Activated naive CD4-positive, alpha-beta T cell (primary cell): ENCODE measurements at places on chromosomes 12 and 14.

DNA sequence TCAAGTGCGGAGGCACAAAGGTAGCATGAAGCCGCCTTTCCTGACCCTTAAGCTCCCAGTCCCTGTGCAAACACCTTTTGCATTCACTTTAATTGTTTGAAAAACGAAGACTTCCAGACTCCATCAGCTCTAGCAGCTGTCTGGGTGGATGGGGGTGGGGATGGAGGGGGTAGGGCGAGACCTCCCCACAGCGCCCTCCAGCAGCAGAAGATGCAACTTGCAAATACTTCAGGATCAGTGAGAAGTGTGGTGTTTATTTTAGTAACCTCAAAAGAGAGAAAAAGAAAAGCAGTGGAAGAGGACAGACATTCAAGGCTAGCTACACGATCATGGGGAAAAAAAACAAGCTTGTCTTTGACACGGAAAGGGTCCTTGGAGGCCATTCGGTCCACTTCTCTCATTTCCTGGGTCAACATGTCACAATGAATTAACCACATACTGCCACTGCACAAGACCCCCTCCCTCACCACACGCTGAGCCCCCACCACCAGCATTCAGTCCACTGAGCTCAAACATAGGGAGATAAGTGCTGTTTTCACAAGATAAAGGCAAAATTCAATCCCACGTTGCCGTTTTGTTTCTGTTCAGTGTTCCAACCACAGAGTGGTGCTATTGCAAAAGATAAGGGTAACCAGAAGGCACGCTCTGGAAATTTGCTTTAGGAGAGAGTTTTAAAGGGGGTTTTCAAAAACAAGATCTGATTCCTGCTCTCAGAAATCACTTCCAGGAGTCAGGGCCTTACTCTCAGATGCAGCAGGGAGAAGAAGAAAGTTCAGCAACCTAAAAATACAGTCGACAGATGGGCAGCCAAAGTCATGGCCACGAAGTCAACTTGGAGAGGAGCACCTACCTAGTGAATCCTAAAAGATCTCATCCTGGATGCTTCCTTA is 3.3 kb upstream of the NTF3 start:
- no peak for DNase-seq

GRCh38 chr14:44099743-44100488 is 407.2 kb downstream of the FSCB start:
- DNase-seq = no peak

- no peak for DNase-seq
Observed at GRCh38 chr12:108930155-108930554, 50.3 kb downstream of the DAO start.

DNA sequence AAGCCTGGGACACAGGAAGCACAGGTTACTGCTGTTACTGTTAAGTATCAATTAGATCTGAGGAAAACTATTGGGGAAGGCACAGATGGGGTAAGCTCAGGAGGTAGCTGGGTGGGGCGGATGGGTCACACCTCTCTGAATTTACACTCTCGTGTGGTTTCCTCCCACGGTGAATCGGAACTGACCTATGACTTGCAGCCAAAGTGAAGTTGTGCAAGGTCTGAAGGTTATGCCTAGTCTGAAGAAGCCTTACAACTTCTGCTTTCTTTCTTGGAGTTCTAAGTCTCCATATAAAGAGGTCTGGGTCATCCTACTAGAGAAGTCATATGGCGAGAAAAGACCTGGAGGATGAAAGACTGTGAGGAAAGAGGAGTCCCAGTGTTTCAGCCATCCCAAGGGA is 25.6 kb upstream of the GPATCH2L start:
- no peak for DNase-seq

DNA sequence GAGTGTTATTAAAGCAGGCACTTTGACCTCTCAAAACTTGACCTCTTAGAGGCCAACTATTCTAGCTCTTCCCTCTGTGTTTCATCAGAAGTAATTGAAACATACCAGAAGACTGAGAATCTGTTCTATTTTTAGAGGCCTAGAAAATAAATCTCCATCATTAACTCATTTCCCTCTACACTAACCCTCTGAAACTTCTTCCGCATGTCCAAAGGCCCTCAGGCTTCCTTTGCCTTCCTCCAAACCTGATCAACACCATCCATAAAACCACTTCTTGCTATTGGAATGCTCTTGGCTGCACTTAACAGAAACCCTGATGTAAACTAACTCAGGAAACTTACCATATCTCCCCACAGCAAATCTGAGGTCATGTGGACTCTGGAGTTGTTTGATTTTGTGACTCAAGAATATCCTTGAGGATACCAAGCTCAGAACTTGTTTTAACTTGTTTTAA is 196.4 kb downstream of the RPAP3 start:
- no peak for DNase-seq

DNA sequence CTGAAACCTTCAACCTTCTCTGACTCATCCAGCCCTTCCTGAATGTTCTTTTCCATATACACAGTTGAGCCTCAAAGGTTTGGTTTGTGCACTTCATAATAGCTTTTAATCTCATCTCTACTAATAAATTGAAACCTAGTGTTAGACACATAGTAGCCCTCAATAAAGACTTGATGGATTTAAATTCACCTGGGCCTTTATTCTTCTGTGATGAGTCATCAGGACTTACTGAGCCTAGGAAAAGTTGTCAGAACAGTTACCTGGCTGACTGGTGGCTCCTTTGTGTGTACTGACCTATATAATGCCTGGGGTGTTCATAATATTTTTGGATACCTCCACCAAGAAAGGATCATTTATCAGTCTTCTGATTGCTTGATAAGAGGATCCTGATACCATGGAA is 86.4 kb upstream of the NTF3 start:
- no peak for DNase-seq

DNA sequence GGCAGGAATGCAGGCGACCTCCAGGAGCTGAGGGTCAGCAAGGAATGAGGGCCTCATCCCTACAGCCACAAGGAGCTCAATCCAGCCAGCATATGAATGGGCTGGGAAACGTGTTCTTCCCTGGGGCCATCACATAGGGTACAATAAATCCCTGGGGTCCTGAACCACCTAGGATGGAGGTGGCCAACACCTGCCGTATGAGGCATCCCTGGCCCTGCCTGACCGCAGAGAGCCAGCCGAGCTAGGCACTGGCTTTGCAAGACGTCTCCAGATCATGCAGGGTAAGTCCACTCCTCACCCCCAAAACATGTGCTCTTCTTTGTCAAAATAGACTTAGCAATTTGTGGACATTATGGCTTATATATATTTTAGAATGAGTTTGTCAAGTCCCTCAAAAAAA is 303.7 kb upstream of the DIO3 start:
- no peak for DNase-seq

GRCh38 chr14:105486974-105487448 is 325 bp downstream of the CRIP1 start:
- no peak for DNase-seq

DNA sequence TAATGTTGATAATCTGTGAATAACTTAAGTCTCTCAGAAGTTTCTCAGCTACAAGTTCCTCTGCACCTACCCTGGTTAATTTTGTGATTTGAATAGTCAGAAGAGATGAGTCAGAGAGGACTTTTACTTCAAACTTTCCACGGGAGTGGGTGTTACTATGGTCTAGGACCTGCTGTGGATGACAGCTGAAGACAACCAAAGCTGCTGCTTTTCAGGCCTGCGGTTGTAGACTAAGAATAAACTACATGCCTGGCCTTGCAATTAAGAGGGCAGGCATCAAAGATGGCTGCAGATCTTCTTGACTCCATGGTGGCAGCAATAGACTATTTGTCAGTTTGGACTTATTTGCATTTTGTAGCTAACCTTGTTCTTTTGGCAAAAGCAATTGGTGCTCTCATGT is 227.1 kb upstream of the KRR1 start:
- DNase-seq = no peak

DNA sequence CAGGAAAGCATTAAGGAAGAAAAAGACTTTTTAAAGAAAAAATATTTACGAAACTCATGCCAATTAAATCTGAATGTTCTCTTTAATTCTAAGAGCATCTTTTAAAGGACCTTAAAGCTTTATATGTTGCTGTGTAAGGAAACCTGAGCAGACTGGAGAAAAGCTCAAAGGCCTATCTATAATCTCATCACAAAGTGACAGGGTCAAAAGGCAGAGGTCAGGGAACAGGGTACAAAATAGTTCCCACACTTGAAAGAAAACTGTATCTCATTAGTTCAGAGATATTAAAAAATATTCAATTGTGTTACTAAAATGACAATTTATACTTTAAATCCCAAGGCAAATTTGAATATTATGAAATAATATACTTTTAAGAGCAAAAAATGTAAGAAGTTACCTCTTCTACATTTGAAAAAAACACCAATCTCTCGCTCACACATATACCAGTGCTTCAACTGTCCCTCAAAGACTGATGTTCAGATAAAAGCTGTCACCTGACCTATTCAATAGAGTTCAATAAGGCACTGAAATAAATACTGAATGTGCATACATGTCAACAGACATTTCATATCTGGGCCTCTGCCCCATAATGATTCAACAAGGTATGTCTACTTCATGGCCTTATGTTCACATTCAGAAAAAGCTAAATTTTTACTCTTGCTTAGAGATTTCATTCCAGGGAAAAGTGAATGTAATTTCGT is 17.9 kb downstream of the DENND5B start:
- no peak for DNase-seq

GRCh38 chr12:94263011-94263811 is 114.8 kb downstream of the PLXNC1 start:
- peak; percentile 9 for DNase-seq

- DNase-seq = no peak
Observed at GRCh38 chr12:115866909-115867525, 410.5 kb downstream of the MED13L start.

DNA sequence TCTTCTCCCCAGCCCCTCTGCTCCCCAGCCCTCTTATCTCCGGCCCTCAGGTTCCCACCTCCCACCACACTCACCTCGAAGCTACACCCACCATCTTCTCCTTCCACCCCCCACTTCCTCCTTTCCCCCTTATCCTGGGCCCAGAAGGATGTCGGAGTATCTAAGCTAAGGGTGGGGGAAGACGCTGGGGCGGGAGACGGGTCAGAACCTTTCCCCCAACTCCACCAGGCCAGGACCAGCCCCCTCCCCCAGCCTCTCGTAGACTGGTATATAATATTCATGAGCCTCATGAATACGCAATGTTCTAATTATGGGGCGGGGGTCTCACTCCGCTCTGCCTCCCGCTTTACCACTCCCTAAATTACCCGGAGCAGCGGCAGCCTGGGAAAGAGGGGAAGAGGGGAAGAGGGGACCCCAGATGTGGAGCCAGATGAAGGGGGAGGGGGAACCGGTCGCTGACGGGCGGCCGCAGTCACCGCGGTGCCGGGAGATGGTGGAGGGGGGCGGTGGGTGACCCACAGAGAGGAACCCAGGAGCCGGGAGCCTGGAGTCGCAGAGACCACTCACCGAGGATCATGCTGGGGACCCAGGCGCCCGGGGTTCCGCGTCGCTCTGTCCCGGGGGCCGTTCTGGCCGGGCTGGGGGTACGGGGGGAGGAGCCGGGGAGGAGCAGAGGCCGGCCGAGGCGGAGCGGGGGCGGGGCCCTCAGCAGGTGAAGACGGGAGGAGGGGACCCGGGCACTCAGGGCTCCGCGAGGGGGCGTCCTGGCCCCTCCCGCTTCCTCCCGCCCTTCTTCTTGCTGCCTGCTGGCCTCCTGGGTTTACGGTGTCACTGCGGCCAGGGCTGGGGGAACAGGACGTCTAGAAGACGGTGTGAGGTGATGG is 6.4 kb upstream of the ZNF385A start:
- peak; percentile 62 for DNase-seq

GRCh38 chr12:53506450-53506785 is 866 bp downstream of the NPFF start:
- no peak for DNase-seq

- DNase-seq = no peak
Observed at GRCh38 chr14:89504091-89504490, 87.1 kb upstream of the FOXN3 start.

GRCh38 chr12:50234347-50234746 is 49.0 kb downstream of the LIMA1 start:
- no peak for DNase-seq

DNA sequence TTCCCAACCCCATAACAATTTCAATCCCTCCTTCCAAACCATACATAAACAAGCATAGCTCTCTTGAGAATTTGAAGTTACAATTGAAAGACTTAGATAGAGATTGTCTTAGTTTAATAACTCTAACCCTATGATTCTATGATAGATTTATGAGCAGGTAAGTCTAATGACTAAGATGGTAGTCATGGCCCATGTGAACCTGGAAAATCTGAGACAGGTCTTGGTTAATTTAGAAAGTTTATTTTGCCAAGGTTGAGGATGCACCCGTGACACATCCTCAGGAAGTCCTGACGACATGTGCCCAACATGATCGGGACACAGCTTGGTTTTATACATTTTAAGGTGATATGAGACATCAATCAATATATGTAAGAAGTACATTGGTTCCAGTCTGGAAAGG is 248.8 kb downstream of the KCNH5 start:
- DNase-seq = no peak

GRCh38 chr14:91228112-91229004 is 16.1 kb downstream of the GPR68 start:
- peak; percentile 40 for DNase-seq

DNA sequence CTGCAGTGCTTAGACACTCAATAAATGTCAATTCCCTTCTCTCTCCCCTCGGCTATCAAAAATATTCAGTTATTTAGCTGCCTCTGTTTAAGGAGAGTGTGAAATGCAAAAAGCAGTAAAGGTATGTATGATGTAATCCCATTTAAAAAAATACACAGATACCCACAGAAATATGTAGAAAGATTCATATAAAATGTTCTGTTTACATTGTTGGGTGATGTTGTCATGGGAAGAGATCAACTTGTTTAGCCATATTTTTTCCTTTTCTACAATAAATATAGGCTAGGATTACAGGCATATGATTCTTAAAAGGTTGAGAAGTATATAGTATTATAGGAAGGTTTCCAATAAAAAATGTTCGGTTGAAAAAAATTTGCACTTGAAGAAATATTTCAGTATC is 7.8 kb downstream of the PPP2R3C start:
- DNase-seq = no peak

DNA sequence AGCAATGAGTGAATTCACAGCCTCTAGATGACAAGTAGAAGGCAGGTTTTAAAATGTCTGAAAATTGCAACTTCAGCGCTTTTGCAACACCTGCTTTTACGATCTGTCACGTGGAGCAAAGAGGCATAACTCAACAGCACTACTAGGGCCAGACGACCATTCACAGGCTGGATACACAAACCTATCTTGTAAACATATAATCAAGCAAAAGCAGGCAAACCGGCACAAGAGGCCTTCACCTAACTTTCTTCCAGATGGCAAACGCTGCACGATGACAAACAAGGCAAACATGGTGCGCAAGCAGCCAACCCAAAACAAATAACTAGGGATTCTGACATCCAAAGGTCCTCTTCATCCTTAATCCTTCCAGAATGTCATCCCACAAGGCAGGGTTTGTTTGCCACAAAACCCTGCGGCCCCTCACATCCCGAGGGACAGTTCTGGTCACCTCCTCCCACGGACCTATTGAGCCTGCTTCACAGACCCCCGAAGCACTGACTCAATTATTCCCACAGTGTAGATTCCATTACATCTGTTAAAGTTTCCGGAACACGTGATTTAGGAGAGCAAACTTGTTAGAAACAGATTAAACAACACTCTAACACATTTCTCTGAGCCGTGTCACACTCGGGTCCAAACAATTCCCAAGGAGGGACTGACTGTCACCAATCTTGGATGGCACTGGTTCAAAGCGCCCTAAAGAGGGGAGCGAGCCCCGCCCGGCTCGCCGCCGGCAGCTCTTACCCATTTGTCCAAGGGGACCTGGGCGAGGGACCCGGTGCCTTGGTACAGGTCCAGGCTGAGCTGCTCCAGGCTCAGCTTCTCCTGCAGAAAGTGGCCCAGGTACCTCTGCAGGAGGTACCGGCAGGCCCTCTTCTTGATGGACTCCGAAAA is 823 bp downstream of the ATG2B start:
- DNase-seq = no peak
